ENCODE measurements at places on chromosomes 16 and 17.

- peak; percentile 12 for DNase-seq
Observed at GRCh38 chr17:44084131-44084538, 13.6 kb downstream of the G6PC3 start.

GRCh38 chr17:17526369-17526768 is 30.2 kb upstream of the RASD1 start:
- no peak for DNase-seq

DNA sequence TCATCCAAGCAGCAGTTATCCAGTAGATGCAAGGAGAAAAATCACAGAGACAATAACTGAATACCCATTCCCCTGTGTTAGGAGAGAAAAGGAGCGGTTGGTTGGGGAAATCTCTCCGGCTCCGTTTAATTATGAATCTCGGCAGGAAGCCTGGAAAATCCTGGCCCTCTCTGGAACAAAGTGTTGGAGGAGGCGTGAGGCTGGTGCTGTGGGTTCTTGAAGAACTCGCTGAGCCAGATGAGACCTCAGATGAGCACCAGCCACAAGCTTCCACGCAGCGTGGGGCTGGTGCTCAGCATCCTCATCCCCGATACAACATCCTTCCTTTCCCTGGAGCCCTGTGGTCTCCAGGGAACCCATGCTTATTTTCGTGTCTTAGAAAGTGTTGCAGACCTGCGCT is 39.7 kb downstream of the CACNG4 start:
- no peak for DNase-seq

- no peak for DNase-seq
Observed at GRCh38 chr16:62033065-62033464, 3.2 kb downstream of the CDH8 start.
